ENCODE measurements at places on chromosomes 7 and 10. TPM values are rescaled to one million over a fixed set of nuclear protein-coding genes. Genes with fewer than 3 reads are reported as not detected.

DNA sequence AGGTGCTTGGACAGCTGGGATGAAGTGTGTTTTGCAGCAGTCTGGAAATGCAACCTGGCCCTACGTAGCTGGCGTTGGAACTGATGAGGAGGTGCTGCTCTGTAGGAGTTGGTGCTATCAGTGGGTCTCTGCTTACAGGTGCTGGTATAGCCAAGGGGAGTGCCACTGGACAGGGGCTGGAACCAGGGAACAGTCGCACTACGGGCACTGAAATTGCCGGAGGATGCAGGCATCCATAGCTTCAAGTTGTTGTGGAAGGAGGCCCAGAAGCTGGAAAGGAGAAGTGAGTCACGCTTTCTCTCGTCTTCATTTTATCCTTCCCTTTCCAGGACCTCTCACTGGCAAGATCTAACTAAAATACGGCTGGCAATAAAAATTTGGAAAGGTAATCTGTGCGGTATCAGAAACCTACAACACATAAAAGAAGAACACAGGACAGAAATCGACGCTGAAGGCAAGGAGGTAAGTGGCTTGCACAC is 25.8 kb downstream of the MACC1 start:
- no peak for DNase-seq

DNA sequence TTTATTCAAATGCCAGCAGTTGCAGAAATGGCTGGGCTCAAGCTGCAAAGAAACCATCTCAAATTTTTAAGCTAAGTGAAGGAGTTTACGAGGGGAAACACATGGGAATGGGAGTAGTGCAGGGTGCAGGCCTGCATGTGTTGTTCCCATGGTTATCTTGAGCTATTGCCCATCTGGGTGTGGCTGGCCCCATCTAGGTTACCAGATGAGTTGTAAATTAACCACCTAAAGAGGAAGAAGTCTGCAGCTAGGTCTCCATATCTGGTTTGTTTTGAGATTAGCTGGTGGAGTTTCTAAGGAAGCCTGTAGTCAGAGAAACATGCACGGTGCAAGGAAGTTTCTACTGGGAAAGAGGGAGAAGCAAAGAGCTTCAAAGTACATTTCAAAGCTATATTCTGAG is 23.3 kb upstream of the STEAP2 start:
- no peak for DNase-seq

PPP1R3C gene
- total RNA-seq, result 3.6 TPM

UPK3B gene
- total RNA-seq, result not detected

NKX2-3 gene
- total RNA-seq, result not detected

STEAP1 gene
- 3.3 TPM for total RNA-seq

COL1A2 gene
- total RNA-seq, result 110 TPM

HTR5A gene
- total RNA-seq, result not detected

All from neural crest cell (in vitro differentiated cells).